Stimulated activated CD4-positive, alpha-beta T cell treated with anti-CD3 and anti-CD28 coated beads, Interleukin-2, amount 100 ng/mL, for 24 hours (primary cell): ENCODE measurements at places on chromosomes 3 and 15.
A peak's percentile ranks its signal among the peaks of the same experiment; 100 is the strongest.

DNA sequence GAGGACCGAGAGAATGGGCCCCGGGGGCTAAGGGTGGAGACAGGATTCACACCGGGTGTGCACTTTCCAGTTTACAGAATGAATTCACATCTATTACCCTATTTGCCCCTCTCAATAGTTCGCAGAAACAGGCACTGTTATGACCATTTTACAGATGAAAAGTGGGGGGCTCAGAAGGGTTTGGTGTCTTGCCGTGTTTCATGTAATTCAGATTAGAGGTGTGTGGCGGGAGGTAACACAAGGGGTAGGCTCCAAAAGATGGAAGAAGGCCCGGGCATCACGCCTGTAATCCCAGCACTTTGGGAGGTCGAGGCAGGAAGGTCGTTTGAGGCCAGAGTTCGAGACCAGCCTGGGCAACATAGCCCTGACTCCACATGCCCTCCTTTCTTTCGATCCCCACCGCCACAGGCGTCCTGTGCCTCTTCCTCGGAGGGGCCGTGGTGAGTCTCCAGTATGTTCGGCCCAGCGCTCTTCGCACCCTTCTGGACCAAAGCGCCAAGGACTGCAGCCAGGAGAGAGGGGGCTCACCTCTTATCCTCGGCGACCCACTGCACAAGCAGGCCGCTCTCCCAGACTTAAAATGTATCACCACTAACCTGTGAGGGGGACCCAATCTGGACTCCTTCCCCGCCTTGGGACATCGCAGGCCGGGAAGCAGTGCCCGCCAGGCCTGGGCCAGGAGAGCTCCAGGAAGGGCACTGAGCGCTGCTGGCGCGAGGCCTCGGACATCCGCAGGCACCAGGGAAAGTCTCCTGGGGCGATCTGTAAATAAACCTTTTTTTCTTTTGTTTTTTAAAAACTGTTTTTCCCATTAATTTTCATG, 3.4 kb downstream of the DUOXA2 start:
- DNase-seq = no peak

GRCh38 chr15:64082757-64083156, 10.9 kb downstream of the CIAO2A start:
- no peak for DNase-seq

- no peak for DNase-seq
These were observed 131.0 kb upstream of the TPRG1 start for GRCh38 chr3:189040656-189041335.

DNA sequence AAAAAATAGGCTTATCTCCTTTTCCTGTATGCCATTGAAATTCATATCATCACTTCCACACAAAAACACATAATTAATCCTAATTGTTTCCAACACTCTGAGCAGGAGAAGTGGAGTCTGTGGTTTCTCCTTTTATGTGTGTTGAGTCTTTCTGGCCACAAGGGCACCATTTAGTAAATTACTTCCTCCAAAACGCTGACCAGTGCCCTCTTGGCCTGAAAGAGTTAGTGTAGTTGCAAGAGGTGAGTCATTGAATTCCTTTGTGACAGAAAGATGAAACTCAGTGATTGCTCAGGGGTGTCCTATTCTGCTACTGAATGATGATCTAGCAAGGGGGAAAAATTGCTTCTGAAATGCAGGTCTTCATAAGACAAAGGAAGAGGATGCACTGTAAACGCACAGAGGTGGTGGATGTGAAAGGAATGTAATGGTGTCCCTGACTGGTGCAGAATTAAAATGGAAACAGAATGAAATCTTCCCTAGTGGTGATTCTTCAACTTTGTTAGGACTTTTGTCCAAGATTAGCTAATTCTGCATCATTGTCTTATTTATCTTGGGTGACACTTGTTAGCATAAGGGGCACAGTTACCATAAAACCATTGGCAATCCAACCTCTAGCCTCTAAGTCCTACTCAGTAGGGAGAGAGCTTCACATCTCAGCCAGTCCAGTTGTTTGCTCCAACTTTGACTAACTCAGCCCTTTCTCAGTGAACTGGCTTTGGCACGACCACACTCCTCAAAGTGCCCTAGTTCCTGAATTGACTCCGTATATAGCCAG, 208.4 kb upstream of the NANOGP8 start:
- DNase-seq = no peak

GRCh38 chr3:112651071-112651470, 10.1 kb upstream of the CCDC80 start:
- no peak for DNase-seq

- DNase-seq = no peak
These were observed 36.2 kb upstream of the MGLL start for GRCh38 chr3:127858521-127858920.

DNA sequence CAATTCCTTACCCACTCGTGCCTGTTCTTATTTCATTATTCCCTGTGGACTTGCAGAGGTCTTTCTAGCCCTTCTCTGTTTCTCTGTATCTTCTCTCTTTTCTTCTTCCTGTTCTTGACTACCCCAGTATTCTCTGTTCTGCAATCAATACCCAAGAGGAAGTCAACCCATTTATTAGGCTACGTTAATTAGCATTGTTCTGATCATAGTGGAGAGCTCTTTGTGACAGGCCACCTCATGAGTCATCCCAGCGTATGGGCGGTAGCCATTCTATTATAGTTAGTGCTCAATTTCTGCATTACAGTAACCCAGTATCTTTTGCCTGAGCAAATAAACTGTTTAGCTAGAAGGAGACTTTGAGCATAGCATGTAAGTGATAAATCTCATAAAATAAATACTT, 259.5 kb upstream of the GRM7 start:
- no peak for DNase-seq

DNA sequence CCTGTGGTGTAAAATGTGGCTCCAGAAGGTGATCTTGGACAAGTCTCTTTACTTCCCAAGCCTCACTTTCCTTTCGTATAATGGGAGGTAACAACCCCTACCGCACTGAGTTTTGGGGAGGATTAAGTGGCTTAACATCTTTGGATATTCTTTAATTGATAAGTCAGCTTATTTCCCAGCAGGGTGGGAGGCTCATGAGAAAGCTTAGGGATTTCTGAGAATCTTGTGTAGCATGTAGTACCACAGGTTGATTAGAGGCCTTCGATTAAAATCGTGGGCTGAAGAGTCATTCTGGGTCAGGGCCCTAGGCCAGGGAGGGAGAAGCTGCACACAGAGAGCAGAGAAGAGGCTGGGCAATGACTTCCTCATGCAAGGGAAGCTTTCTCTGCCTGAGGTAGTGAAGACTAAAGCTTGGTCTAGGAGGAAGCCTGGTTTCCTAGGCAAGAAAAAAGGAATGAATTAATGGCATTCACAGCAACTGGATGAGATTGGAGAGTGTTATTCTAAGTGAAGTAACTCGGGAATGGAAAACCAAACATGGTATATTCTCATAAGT, 1.5 kb upstream of the NMNAT3 start:
- no peak for DNase-seq

DNA sequence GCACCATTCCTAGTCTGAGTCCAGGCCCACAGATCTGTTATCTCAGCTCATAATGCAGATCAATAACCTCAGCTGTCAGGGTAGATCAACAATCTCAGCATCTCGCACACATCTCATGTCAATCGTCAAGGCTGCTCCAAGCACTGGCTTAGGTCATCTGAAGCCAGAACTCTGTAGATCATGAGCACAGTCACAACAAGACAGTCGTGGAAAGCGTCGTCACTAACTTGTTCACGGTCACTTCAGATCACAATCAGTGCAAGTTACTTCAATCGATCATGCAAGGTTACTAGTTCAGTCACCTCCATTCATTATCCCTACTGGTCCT, 71.8 kb downstream of the RBPMS2 start:
- DNase-seq = no peak

GRCh38 chr3:80283783-80284182, 516.0 kb upstream of the ROBO1 start:
- DNase-seq = no peak

DNA sequence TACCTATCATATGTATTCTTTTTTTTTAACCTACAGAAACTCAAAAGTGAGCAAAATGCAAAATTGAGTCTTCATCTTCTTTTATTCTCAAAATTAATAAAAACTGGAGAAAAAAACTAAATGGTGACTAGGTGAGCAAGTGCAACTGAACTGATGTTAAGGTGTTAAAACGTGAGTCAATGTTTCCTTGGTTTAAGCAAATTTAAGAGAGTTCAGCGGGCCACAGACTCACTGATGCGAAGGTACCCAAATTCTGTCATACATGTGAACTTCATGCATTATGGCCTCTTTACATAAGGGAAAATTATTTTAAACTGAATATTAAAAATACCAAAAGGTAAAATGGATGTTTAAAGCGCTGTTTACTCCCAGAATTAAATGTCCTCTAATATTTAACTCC, 206.6 kb downstream of the FOXP1 start:
- no peak for DNase-seq

- peak; percentile 20 for DNase-seq
These were observed 68.7 kb downstream of the TRAK1 start for GRCh38 chr3:42159706-42160472.

DNA sequence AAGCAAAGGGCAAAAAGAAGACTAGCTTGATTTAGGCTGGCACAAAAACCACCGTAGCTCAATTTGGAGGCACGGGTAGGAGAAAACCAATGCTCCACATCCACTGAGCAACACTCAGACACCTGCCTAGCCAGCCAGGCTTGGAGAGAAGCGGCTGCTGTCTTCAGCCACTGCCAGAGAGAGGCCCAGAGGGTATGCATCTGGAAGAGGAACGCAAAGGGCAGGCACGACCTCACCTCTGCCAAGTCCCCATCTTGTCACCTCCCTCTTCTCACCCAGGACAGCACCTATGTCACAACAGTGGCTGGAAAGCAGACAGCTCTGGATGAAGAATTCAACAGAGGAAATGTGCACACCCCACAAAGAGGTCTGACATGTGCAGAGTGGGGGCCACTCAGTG, 93.5 kb downstream of the ADAMTS17 start:
- no peak for DNase-seq

- DNase-seq = no peak
These were observed 65.8 kb downstream of the GSK3B start for GRCh38 chr3:120028271-120029047.

DNA sequence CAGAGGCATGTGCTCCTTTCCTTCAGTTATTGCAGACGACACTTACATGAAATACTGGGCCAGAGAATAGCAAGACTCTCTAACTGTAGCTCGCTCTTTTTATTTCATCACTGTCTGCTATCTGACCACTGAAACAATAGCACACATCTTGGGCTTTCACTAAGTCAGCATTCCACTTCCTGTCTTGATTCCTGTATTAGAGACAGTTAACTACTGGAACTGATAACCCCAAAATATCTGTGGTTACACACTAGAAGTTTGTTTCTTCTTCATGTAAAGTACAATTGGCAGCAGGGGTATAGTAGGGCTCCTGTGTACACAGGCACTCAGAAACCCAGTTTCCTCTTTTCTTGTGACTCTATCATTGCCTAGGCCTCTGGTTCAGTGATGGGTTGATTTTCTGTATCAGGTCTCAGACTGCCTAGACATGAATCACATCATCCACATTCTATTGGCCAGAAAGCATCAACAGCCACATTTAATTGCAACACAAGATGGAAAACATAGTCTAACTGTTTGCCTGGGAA, 230.2 kb upstream of the CD96 start:
- DNase-seq = no peak

GRCh38 chr3:168165390-168166269, 69.9 kb upstream of the GOLIM4 start:
- peak; percentile 17 for DNase-seq

- DNase-seq = no peak
These were observed 8.9 kb upstream of the CNTN3 start for GRCh38 chr3:74623261-74623836.

- DNase-seq = peak; percentile 83
These were observed 45.5 kb downstream of the FILIP1L start for GRCh38 chr3:100068826-100069225.

GRCh38 chr3:179512378-179512777, 50.3 kb upstream of the ACTL6A start:
- DNase-seq = no peak

DNA sequence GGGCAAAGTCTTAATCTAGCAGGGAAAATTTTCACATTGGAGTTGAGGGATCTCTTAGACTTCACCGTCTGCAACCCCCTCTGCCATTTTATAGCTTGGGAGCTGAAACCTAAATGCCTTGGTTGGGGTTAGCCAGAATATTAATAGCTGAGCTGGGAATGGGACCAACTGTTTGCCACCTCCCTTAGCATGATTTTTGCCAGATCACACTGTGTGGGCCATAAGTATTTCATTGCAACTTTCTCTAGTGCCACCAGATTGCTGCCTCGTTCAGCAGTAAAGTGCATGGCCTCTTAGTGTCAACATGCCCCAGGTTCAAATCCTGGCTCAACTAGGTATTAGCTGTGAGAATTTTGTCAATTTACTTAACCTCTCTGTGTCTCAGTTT, 55.9 kb upstream of the ABHD17C start:
- no peak for DNase-seq

GRCh38 chr15:40108061-40108854, 421 bp downstream of the BMF start:
- DNase-seq = no peak
